SK-MEL-5 (cell line): ENCODE measurements at places on chromosomes 3 and 15.
A peak's percentile ranks its signal among the peaks of the same experiment; 100 is the strongest.

DNA sequence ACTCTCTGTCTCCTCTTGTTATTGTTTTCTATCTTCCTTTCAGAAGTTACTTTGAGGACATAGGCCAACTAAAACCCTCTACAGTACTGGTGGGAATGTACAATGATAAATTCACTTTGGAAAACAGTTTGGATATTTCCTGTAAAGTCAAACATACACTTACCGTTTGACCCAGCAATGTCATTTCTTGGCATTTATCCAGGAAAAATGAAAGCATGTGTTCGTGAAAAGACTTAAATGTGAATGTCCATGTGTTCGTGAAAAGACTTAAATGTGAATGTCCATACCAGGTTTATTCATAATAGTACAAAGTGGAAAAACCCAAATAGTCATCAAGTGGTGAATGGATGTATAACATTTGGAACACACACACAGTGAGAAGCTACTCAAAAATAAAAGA, 361.5 kb upstream of the DPH6 start:
- DNase-seq: no peak

DNA sequence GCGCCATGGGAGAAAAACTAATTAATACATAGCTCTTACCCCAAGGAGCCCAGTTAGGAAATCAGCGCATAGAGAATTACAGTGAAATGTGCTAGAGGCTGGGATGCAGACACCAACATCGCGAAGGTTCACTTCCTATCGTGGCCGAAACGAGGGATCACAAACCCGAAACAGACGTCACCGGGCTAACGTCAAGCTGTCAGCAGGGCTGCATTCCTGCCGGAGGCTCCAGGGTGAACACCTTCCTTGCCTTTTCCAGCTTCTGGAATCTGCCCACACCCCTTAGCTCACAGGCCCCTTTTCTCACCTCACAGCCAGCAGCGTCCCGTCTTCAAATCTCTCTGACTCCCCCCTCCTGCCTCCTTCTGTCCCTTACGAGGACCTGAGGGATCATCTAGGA, 13.0 kb downstream of the GP5 start:
- no peak for DNase-seq

- peak; percentile 73 for DNase-seq
Measured at GRCh38 chr15:79969146-79969545, 1.9 kb downstream of the BCL2A1 start.

- DNase-seq: peak; percentile 26
Measured at GRCh38 chr3:40847551-40847992, 322.8 kb downstream of the ZNF621 start.
